IPS-NIHi11 (cell line): ENCODE measurements at places on chromosomes 5 and 9.
A peak's percentile ranks its signal among the peaks of the same experiment; 100 is the strongest.

- peak; percentile 3 for DNase-seq
Observed at GRCh38 chr9:134123764-134124128, 12.1 kb upstream of the WDR5 start.

DNA sequence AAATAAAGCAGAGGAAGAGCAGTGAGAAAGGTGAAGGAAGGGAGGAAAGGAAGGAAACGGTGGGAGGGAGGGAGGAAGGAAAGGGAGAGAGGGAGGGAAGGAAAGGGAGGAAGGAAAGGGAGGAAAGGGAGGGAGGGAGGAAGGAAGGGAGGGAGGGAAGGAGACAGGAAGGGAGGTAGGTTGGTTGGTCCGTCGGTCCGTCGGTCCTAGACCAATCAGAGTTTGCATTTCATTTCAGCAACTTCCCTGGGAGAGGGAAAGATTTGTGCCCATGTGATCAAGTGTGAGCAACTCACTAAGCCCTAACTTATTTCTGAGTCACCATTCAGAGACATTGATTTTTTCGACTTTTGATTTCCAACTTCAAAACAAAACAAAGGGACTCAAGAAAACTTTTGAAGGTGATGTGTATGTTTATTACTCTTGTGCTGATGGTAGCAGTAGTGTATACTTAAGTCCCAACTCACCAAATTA lies 18.8 kb downstream of the NANS start:
- DNase-seq, result no peak

DNA sequence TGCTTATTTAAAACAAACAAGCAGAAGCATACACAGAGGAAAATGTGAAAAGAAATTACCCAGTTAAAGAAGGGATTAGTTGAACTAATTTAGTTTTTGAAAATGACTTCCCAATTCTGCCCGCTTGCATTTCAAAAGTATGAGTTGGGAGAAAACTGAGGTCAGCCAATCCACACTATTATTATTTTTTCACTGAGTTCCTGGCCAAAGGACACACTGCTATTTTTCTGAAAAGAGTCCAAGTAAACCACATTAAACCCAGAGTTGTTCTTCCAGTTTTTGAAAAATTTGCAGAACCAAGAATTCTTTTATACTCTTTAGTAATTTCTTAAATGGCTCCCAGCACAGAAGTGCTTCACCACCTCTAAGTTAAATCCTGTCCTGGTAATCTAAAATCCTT lies 7.5 kb downstream of the SMU1 start:
- no peak for DNase-seq

DNA sequence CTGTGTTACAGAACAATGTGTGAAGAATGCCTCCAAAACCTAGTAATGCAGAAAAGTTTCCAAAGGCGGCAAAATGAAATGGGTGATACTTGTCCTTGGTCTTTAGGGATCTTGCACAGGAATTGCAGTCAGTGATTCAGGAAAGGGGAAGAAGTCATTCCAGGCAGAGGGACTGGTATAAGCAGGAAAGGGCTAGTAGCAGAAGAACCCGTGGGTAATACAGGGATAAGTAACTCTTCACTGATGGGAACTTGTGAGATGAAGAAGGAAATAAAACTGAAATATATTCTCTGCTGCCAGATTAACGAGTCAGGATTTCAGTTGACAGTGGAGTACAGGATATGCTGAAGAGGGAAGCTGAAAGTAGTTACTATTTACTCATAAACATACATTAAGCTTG lies 1.2 kb downstream of the SRFBP1 start:
- DNase-seq, result no peak

- peak; percentile 51 for DNase-seq
Observed at GRCh38 chr5:140402258-140403074, 833 bp downstream of the ANKHD1 start.

- no peak for DNase-seq
Observed at GRCh38 chr5:174355208-174355612, 309.7 kb downstream of the NSG2 start.

GRCh38 chr9:77817590-77818311 lies 169.6 kb upstream of the GNA14 start:
- DNase-seq, result no peak

DNA sequence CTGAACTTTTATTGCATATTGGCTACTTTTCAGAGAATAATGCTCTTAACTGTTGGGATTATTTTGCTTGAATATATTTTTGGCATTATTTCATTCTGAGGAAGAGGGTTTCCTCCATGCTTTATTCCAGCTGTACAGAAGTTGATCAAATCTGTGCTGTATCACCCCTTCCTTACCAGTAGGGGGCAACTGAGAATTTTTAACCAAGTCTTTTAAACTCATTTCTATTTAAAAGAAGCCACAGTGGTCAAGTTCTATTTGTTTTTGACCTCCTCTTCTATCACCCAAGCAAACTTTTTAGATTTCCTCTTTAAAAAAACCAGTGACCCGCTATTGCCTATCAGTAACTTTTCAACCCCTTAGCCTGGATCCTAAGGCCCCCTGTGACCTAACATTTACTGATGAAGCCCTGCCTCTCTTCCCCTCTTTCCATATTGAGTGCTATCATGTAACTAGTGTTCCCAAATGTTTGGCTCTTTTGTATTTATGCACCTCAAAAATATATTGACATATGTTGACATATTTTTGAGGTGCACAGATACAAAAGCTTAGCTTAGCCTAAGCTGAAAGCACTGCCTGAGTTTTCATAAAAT lies 80.6 kb downstream of the FBXO4 start:
- DNase-seq, result peak; percentile 59

GRCh38 chr5:52909192-52909591 lies 80.0 kb upstream of the ITGA2 start:
- DNase-seq, result no peak
